ENCODE measurements at places on chromosomes 5 and 9.

DNA sequence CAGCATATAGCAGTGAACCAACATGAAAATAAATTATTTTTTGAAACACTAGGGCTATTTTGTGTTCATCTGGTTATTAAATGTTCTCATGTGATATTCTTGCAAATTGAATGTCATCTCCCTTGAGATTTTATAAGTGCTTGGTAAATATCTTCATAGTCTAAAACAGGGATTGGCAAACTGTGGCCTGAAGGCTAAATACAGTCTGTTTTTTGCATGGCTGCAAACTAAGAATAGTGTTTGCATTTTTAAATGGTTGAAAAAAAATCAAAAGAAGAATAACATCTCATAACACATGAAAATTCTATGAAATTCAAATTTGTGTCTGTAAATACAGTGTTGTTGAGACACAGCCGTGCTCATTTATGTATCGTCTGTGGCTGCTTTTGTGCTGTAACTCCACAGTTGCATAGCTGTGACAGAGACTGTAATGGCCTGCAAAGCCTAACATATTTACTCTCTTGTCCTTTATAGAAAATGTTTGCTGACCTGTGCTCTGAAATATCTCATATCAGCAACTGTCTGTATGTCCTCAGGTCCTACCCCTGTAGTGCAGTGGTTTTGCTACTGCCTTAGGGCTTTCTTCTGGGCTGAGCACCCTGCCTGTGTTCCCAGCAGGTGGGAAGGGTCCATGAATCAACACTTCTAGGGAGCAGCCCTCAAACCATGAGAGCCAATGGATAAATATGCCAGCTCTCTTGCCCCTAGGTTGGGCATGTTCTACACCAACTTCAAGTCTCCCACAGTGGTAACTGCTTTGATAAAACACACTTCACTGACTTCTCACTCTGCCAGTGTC lies 41.7 kb upstream of the ARRDC3 start:
- no peak for DNase-seq

- DNase-seq, result no peak
Observed at GRCh38 chr5:77633709-77634108, 4.8 kb downstream of the OTP start.

GRCh38 chr9:16873126-16873802 lies 2.8 kb upstream of the BNC2 start:
- no peak for DNase-seq

DNA sequence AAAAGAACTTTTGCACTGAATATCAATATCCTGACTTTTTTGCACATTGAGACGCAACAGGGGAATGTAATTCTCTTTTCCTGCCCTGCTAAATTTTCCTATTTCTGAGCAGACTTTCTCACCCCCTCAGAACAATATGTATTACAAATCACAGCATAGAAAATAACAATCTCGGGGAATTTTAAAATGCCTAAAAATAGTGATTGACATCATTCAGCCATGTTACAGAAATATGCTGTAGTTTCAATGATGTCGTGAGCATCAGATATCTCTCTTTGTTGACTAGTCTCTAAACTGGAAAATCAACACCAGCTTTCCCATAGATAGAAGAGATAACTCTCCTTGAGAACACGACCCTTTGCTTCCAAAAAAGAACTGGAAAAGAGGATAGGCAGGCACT lies 166.7 kb downstream of the ZDHHC21 start:
- no peak for DNase-seq

DNA sequence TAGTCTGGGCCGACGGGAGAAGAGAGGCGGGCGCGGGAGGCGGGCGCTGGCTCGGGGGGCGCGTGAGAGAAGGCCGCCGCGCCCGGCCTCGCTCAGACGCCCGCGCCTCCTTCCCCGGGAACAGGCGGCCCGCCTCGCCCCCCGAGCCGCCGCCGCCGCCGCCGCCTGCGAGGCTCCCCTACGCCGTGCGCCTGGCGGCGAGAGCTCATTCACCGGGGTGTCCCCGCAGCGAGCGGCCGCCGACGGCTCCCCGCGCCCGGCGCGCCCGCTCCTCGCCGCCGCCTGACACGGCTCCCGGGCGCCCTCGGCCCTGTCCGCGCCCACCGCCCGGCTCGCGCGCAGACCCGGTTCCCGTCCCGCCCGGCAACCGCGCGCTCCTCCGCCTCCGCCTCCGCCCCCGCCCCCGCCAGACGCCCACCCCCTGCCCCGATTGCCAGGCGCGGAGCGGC lies at the start of gene GNAQ:
GNAQ (minus strand) TSS at position 368 of the 449 bp plus-strand sequence. CDS start 576 bp downstream, outside the sequence.
- peak; percentile 39 for DNase-seq

- DNase-seq, result no peak
Observed at GRCh38 chr9:109254317-109254716, 66.5 kb downstream of the EPB41L4B start.

DNA sequence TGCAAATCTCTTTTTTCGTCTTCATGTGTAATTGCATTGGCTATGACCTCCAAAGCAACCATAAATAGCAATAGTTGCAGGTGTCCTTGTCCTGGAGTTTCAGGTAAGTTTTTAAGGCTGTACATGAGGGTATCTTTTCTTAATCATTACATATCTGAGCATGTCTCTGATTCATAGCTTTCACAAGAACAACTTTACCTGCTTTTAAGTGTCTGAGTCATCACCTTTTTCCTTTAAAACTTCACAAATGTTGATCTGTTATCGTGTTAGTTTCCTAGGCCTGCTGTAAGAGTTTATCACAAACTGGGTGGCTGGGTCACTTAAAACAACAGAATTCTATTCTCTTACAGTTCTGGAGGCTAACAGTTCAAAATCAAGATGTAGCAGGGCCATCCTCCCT lies 13.8 kb downstream of the GARNL3 start:
- DNase-seq, result no peak

DNA sequence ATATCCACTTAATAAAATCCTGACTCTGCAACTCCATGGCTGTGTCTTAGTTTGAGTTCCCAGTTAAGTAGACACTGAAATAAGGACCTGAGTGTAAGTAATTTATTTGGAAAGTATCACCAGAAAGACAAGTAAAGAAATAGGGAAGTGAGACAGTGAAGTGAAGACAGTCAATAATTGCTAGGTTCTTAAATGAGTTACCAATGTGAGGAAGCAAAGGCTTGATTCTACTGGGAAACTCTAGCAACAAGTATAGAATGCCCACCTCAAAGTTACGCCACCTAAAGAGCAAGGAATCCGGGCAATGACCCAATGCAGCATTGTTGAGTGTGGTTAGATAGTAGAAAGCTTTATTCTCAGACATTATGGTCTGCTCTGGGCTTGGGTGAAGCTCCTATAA lies 383.9 kb downstream of the TLR4 start:
- DNase-seq, result no peak

GRCh38 chr9:28014212-28014611 lies 440.9 kb upstream of the C9orf72 start:
- DNase-seq, result no peak

DNA sequence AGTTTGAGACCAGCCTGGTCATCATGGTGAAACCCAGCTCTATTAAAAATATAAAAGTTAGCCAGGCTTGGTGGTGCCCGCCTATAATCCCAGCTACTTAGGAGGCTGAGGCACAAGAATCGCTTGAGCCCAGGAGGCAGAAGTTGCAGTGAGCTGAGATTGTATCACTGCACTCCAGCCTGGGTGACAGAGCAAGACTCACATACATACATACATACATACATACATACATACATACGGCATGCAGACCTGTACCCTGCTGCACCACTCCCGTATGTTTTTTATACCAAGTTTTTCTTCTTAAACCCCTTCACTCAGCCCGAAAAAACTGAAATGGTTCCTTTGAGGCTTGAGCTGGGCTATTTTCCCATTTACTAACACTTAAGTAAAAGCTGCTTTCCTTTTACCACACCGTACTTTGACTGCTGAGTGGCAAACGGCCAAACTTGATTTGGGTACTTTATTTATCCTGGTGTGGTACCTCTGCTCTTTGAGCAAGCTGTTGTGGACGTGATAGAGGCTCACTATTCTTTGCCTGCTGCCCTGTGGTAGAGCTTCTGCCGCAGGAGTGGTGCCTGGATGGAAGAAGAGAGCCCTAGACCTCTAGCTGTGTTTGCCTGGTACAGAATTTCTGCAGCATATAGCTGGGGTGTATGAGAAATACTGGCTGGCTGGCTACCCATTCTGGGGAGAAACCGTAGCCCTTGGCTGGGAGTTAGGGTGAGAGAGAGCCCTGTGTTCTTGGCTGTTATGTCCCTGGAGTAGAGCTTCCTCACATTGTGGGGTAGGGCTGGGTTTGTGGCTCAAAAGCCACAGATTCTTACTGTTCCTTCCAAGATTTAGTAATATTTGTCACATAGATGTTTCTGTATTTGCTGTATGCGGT lies 19.4 kb downstream of the IPO11 start:
- DNase-seq, result no peak

DNA sequence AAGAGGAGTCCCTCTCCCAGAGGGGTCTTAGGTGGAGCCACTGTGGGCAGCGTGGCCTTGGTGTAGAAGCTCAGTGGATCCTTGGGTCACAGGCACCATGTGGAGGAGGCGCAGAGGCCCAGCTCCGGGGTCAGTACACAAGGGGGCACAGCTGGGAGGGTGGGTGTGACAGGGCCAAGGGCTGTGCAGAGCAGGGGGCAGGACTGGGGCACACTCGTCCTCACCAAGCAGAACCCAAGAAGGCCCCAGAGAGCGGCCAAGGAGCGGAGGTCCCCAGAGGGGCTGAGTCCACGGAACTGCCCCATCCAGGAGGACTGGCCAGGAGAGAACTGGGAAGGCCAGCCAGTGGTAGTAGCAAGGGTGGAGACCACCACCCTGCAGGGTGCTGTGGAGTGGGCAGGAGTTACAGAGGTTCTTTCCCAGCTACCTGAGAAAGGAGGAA lies 2.5 kb upstream of the LPCAT1 start:
- DNase-seq, result peak; percentile 3
